ENCODE measurements at places on chromosomes 1 and 21.

GRCh38 chr21:17964716-17965115 lies 145.6 kb upstream of the C21orf91 start:
- DNase-seq = no peak

GRCh38 chr1:114131526-114132220 lies 22.0 kb downstream of the SYT6 start:
- no peak for DNase-seq

DNA sequence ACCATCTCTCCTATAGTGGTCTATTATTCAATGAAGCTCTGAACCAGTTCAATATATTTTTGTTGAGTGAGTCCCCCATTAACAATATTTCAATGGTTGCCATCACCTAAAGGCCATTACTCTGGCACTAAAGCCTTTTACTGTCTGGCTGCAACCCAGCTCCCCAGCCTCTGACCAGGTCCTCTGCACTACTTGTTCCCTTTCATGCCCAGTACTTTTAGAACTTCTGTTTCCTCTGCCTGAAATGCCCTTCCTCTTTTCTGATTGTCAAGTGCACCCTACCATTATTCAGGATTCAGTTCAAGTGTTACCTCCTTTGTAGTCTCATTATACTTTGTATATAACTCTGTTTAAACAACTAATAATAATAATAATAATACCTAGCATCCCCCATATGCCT lies 30.4 kb upstream of the ZFYVE9 start:
- DNase-seq = no peak

- DNase-seq = peak; percentile 61
These were observed 1.2 kb downstream of the ITPKB start for GRCh38 chr1:226737819-226738420.

- no peak for DNase-seq
These were observed 15.3 kb upstream of the TMCO2 start for GRCh38 chr1:40232444-40232843.

GRCh38 chr1:93746021-93746812 lies 64.6 kb upstream of the BCAR3 start:
- DNase-seq = no peak

GRCh38 chr1:160542303-160542945 lies 19.4 kb upstream of the SLAMF6 start:
- peak; percentile 9 for DNase-seq

DNA sequence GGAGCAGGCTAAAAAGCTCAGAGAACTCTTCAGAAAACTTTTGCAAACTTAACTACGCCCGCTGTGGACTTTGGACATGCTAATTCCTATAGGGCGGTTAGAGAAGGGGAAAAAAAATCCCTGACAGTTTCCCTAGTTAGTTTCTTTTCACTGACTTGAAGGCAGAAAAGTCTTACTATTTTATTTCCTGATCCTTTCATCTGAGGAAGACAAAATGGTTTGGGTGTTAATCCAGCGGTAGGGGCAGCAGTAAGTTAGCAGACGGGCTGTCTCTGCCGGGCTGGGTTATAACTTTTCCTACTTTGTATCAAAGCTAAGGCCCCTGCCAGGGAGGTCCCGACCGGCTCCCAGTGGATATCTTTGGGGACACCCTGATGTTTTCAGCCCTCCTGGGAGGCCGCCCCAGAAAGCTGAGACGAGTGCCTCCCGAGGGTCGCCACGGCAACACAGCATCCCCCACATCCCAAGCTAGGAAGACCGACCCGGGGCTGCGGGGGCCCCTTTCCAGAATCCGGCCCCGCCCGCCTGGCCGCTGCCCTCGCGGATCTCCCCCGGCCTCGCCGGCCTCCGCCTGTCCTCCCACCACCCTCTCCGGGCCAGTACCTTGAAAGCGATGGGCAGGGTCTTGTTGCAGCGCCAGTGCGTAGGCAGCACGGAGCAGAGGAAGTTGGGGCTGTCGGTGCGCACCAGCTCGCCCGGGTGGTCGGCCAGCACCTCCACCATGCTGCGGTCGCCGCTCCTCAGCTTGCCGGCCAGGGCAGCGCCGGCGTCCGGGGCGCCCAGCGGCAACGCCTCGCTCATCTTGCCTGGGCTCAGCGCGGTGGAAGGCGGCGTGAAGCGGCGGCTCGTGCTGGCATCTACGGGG lies 162.6 kb downstream of the RUNX1 start:
- peak; percentile 59 for DNase-seq

DNA sequence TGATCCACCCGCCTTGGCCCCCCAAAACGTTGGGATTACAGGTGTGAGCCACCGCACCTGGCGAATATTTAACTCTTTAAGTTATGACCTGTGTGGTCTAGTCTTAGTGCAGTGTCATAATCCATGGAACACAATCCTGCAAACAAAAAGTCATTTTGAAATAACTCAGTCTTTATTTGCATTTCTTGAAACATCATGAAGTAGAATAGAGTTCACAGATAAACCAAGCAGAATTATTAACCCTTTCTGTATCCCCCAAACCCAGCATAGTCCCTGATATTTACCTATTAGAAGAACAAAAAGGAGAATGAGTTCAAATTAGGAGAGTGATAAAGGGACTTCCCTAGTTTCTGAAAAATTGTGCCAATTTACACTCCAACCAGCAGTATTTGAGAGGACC lies 19.9 kb downstream of the ZYG11B start:
- DNase-seq = no peak

DNA sequence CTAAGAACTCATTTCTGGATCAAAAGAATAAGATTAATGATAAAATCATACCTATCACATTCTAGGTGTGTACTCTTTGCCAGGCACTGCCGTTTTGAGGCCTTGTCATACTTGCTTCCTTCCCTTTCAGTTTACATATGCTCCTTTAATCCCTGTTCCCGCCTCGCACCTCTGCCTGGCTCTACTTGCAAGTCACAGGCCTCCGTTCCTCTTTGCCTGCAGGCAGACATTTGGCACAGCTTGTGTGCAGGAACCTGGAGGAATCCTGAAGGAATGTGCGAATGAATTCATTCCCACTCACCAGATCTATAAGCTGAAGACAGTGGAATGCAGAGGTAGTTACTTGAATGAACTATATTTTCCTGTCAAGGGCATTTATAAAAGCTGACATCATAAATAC lies 13.8 kb downstream of the WLS start:
- DNase-seq = peak; percentile 59

- no peak for DNase-seq
These were observed 39.9 kb downstream of the ZBTB17 start for GRCh38 chr1:15936025-15936424.

DNA sequence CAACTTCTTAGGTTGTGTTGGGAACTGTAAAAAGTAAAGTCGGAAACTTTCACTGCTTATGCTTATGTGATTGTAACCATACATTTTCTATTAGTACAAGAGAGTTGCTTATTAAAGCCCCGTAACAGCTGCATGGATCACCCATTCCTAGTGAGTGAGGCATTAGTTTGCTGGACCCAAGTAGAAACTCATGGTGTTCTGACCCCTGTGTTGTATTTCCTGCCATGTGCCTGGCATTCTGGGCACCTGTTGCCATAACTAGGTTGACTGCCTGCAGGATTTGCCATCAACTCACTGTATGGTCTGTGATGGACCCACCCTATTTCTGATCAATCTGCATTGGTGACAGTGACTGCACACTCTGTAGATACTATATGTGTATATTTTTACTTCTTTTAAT lies 173.0 kb downstream of the PGBD5 start:
- no peak for DNase-seq

DNA sequence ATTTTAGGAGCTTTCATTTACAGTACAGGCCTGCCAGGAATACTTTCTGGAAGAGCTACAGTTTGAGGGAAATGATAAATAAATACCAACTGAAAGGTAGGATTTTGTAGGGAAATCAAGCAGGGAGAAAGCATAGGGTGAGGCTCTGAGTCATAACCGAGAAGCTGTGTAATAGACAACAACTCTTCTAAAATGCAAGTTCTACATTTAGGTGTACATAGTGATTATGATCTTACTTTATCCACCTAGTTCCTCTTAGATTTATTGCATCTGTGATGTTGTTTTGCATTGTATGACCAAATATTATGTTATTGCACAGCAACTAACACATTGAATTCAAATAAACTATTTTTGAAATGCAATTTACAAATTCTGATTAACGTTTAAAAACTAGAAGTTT lies 819.3 kb downstream of the PLA2G4A start:
- DNase-seq = no peak

GRCh38 chr21:34589511-34590282 lies 25.2 kb downstream of the RCAN1 start:
- no peak for DNase-seq

DNA sequence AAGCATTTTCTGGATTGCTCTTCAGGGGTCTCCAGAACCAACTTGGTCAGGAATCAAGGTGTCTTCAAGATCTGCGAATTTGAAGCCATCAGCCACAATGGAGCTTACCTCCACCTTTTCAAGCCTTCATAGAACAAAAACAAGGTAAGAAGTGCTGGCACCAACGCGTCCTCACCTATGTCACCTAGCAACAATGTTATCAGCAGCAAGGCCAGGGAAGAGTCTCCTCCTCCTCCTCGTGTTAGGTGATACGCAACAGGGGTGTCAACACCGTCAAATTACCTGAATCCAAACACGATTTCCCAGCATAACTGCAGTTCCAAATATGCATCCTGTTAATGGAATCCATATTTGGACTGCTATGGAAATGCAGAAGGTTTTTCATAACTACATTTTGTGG lies 4.1 kb upstream of the TIAM1 start:
- no peak for DNase-seq

- DNase-seq = peak; percentile 18
These were observed 199.6 kb downstream of the LTN1 start for GRCh38 chr21:28793043-28793442.

- no peak for DNase-seq
These were observed 83.6 kb downstream of the SLC66A1 start for GRCh38 chr1:19395678-19396192.

- DNase-seq = no peak
These were observed 66.2 kb downstream of the PRDM16 start for GRCh38 chr1:3135073-3135702.

DNA sequence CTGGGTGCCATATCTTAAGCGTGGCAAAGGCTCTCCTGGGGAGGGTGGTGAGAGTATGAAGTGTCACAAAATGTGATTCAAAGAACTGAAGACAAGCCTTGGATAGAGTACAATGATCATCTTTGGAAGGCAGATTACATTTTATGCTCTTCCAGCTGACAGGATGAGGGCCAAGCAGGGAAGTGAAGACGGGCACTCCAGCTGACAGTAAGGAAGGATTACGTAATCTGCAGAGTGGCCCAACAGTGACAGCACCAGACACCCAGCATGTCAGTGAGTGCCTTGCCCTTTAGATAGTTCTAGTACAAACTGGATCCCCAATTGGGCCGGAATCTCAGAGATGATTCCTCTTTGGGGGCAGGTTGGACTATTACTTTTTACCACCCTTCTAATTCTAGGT lies 52.7 kb downstream of the UBE2T start:
- no peak for DNase-seq

DNA sequence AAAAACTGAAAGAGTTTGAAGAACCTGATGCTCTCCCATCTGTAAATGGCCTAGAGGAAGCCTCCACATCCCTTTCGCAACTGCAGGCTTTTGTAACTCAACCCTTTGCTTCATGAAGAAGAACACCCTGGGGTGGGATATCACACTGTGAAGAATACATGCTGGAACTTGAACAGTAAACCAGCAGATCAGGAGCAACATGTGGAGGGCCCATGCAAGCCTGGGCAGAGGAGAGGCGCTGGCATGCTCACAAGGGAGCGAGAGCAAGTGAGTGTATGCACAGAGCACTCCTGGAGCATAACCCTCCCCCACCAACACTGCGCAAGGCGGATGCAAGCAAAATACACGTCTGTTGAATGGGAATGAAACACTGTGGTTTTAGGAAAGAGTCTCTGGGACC lies 24.6 kb upstream of the SPAG17 start:
- no peak for DNase-seq

- DNase-seq = peak; percentile 36
These were observed 393 bp downstream of the BLZF1 start for GRCh38 chr1:169368406-169368769.

DNA sequence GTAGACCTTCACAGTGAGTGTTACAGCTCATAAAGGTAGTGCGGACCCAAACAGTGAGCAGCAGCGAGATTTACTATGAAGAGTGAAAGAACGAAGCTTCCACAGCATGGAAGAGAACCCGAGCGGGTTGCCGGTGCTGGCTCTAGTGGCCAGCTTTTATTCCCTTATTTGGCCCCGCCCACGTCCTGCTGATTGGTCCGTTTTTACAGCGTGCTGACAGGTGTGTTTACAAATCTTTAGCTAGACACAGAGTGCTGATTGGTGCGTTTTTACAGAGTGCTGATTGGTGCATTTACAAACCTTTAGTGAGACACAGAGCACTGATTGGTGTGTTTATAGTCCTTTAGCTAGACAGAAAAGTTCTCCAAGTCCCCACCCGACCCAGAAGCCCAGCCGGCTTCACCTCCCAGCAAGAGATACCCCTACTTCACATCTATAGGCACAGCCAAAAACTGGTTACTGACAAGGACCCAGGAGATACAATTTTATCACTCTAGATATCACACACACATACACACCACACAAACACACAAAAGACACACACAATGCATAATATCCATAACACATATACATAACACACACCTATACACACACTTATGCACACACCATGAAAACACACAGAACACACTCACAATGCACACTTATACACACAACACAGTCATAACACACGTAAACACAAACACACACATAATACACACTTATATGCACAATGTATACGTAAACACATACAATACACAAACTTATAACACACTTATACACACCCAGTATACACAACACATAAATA lies 68.5 kb downstream of the MAP3K21 start:
- DNase-seq = no peak

- DNase-seq = peak; percentile 85
These were observed 6.7 kb downstream of the UROD start for GRCh38 chr1:45018599-45019230.

GRCh38 chr1:113808450-113809195 lies 3.7 kb downstream of the RSBN1 start:
- peak; percentile 10 for DNase-seq

- DNase-seq = no peak
These were observed 23.5 kb downstream of the SMYD3 start for GRCh38 chr1:246483569-246483933.

DNA sequence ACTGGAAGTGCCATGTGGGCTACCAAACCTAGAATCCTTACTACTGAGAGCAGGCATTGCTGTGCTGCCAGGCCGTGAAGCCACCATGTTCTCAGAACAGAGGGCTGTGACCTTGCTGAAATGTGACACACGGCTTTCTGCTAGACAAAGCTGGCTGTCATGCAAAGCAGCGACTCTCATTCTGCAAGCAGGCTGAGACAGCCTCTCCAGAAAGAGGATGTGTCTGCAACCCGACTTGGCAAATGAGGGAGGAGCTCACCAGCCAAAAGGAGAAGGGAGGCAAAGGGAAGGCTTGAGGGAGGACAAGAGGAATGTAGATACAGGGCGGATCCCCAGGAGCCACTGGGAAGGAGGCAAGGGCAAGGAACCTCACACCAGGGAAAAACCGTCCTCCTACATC lies 85.7 kb upstream of the KRTAP19-8 start:
- DNase-seq = no peak

- DNase-seq = no peak
These were observed 49.5 kb upstream of the LYPLAL1 start for GRCh38 chr1:219124163-219124562.

Data from dermis blood vessel endothelial cell (primary cell).